ENCODE measurements at places on chromosomes 7 and 10.
A peak's percentile ranks its signal among the peaks of the same experiment; 100 is the strongest.

DNA sequence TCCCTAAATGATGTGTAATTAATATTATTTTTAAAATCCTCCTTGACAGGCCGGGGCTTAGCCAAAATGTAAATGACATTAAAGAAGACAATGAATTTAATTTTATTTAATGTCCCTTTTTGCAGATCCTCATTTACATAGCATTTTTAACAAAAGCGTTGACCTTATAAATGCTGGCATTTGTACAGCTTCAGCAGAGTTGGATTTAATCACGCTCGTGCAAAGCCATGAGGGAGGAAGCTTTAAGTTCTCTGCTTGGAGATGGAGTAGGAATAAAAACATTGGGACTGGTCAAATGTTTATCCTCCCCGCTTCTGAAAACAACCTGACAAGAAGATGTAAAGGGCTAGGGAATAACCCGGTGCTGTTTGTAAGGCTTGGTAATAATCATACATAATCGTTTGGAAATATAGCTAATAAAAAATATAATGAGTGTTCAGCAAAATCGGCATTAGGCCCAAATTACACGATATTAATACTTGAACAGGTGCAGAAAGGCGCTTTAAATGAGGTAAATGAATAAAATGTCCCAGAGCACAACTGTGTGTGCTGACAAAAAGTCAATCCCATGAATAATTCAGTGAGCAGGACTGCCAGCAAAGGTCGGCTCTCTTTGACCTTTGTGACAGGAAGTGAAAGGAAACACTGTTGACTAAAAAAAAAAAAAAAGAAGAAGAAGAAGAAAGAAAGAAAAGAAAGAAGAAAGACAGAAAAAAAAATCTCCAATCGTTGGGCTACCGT is 11.5 kb downstream of the EBF3 start:
- DNase-seq: no peak

DNA sequence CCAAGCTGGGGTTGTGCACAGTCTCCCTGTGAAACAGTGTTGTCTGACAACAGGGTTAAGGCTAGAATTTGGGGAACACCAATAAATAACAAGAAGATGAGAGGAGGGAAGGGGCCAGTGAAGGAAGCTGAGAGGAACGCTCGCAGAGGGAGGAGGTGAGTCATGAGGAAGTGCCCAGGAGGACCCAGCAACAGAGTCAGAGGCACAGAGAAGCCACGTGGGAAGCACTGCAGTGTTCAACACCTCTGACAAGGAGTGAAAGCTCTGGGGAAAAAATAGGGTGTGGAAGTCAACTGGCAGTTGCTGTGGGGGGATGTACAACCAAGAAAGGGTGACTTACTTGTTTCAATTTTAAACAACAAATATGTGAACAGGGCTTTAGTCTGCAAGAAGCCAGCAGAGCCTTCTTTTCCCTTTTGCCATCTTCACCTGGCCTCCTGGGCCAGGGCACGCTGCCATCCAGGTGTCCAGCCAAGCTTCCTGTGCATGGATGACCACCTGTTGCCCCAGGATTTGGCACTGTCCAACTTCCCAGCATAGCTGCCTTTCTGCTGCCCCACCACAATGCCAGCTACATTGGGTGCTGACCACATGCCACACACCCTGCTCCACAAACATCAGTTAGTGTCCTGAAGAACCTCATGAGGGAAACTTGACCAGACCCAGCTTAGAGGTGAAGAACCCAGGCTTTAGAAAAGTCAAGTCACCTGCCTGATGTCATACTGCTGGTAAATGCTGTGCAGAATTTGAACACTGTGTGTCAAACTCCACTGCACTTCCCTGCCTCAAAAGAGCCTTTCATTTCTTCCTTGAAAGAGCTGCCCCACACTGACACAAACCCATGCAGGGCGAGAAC is 69.6 kb downstream of the ATXN7L1 start:
- DNase-seq: no peak

DNA sequence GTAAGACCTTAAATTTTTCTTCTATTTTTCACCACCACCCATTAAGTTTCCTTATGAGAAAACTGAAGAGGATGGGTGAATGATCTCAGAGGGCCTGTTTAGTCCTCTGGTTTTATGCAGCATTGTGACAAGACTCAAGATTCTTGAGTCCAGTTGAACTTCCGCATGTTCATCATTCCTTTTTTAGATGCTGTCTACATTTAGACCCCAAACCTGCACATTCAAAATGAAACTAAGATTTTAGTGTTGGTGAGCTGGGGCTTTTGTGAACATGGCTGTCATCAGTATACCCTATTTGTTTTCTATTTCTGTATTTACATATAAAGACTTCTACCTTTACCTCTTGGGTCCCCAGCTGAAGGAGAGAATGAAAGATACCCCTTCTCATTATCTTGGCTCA is 31.1 kb downstream of the NET1 start:
- no peak for DNase-seq

DNA sequence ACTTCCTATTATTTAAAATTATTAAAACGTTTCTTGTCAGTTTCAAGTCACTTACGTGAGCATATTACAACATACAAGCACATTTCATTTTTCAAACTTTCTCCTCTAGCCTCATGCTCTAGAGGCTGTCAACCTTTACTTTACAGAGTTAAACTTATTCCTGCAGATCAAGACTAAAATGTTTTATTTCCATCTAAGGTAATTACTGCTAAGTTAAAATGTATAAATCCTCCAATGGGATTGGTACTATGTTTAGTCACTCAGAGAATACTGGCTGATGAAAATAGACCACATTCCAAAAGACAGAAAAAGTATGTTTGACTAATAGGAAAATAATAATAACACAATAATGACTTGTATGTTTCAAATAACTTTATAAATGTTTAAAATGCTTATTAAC is 8.4 kb upstream of the TRDMT1 start:
- no peak for DNase-seq

DNA sequence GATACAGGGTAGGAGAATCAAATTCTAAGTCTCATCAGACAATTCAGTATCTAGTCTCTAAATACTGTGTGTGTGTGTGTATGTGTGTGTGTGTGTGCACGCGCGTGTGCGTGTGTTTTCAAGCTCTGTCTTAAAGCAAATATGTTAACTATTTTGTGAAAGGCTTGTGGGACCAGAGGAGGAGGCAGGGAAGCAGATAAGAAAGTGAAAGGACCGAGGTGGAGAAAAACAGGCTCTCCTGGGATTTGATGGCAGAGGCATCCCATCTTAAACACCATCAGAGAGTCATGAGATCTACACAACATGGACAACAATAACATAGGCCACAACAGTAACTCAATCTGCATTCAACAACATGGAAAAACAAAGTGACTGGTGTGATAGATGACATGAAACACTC is 67.1 kb downstream of the PIP4K2A start:
- no peak for DNase-seq

GRCh38 chr7:489876-490275 is 29.8 kb downstream of the PDGFA start:
- DNase-seq: no peak

GRCh38 chr10:16999665-17000451 is 129.8 kb downstream of the CUBN start:
- DNase-seq: no peak

- DNase-seq: no peak
Measured at GRCh38 chr10:71331736-71332135, 12.7 kb downstream of the SLC29A3 start.

DNA sequence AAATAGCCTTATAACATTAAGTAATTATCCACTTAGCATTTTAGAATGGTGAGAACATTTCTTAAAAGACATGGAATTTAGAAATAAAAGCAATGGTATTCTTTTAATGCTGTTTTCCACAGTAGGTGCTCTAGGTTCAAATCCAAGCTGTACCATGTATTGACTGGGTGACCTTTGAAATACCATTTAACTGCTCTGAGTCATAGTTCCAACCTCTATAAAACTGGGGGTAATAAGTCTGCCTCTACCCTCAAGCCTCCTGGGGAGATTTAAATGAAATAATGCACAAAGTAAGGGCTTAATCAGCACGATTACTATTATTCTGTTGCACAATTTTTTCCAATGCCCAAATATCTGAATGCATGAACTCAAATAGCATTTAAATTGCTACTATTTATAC is 236.4 kb upstream of the CCDC6 start:
- DNase-seq: no peak

GRCh38 chr7:120030876-120031275 is 242.1 kb upstream of the KCND2 start:
- DNase-seq: no peak

GRCh38 chr7:18693816-18694215 is 198.3 kb downstream of the HDAC9 start:
- DNase-seq: no peak

- DNase-seq: no peak
Measured at GRCh38 chr7:127900732-127901685, 130.2 kb downstream of the LRRC4 start.

DNA sequence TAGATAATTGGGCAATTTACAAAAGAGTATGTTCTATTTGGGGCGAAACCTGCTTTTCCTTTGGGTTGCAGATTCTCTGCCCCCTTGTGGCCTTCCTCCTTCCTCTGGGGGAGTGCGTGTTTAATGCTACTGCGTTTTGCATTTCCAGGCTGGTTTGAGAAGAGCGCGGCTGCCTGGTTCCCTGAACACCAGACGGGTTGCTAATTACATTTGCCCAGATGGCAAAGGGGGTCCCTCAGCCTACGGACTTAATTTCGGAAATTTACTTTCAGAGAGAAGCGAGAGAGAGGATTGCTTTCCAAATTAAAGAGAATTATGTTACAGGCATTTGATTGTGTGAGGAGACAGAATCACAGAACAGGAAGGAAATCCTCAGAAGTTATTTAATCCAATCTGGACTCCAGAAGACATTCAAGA is 91.9 kb upstream of the JAZF1 start:
- peak; percentile 45 for DNase-seq

GRCh38 chr10:15859906-15860691 is at the start of gene MINDY3:
Gene MINDY3 (minus strand): TSS chr10:15860507. CDS start chr10:15860299, 208 bp downstream.
- peak; percentile 45 for DNase-seq

DNA sequence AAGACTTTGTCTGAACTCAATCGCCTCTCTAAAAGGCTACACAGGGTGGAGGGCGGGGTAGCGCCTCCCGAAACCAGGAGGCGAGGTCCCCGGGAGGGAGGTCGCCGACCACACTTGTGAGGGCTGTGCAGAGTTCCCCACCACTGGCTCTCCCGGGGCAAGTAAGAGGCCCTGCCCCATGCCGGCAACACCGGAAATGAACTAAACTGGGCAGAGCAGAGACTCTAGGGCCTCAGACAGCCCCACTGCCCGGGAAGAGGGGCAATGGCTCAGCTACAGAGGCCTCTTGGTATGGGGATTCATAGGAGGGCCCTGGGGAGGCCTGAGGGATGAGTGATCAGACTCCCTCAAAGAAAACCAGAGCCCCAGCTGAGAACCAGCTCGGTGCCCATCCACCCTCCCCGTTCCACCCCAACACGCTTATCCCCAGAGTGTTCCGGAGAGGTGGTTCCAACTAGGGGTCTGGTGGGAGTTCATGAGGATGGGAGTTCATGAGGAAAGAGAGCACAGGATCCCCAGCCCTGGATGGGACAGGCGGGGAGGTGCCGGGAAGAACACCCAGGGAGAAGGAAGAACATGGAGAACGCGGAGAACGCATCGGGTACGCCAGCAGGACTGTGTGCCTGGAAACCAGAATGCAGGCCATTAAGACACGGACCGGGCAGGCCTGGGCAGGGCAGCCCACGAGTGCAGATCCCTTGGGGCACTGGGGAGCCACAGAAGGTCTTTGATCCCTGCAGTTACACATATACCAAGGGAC is 89.4 kb upstream of the MYL10 start:
- no peak for DNase-seq

DNA sequence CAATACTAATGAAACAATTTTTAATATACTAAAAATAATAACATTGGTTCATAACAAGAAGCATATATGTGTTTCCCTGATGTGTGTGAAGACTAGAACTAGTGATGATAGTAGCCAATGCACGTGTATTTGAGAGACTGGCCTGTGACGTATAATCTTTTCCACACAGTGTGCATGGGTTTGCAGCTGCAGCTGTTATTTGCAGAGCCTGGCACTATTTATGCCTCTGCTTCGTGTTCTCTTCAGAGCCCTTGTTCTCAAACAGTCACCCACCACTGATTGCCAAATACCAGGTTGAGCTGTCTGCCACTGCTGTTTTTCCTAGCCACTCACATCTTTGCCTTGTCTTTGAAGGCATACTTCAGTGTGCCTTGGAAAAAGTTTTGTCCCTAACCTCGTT is 531.7 kb downstream of the ETV1 start:
- DNase-seq: no peak

- no peak for DNase-seq
Measured at GRCh38 chr10:24152270-24152669, 56.7 kb upstream of the KIAA1217 start.

GRCh38 chr7:100509231-100509630 is 25.5 kb downstream of the NYAP1 start:
- no peak for DNase-seq

DNA sequence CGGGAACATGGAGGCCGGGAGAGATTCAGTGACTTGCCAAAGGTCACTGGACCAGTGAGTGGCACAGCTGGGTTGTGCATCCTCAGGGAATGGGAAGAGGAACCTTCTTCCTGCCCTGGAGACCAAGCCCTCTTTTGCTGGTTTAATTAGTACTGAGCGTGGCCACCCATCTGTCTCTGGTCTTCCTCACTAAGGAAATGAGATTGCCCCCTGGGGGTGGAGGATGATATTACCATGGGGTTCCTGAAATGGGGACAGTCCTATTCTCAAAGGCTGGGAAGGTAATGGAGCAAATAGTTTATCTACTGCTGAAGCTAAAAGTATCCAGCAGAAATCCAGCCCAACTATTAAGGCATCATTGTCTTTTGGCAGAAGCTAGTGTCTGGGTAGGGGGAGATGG is 98.6 kb upstream of the FGFR2 start:
- DNase-seq: no peak

DNA sequence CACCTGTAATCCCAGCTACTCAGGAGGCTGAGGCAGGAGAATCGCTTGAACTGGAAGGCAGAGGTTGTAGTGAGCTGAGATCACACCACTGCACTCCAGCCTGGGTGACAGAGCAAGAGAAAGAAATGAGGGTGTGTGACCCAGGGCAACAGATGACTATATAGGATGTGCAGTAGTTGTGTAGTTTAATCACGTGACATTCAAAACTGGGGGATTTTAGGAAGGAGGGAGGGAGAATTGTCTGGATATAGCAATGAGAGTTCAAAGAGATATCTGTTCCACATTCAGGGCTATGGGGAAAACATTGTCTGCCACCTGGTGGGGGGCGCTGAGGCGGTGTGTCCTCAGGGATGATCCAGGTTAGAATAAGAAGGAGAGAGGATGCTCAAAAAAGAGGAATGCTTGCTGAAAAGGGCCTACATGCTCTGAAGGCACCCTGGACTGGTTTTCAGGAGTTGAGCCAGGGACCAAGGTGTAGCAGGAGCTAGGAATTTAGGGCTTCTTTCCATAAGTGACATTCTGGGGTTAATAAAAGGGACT is 7.8 kb upstream of the ZYX start:
- DNase-seq: no peak

DNA sequence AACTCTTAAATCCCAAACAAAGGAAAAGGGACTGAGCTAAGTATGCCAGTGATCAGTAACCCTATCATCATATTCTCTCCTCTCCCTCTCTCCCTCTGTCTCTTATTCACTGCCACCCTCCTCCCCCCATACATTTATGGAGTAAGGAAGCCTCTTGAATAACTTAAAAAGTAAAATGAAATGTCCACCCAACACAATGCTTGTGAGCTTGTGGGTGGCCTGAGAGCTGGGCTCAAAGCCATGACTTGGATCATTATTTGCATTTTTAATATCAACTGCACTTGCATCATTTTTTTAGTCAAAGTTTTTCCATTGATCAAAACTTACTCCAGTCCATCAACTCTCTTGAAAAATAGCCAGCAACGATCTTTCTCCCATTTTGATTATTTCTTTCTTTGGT is 46.8 kb downstream of the FAM107B start:
- DNase-seq: no peak
